RKO (cell line): ENCODE measurements at places on chromosomes 3 and 15.
A peak's percentile ranks its signal among the peaks of the same experiment; 100 is the strongest.

DNA sequence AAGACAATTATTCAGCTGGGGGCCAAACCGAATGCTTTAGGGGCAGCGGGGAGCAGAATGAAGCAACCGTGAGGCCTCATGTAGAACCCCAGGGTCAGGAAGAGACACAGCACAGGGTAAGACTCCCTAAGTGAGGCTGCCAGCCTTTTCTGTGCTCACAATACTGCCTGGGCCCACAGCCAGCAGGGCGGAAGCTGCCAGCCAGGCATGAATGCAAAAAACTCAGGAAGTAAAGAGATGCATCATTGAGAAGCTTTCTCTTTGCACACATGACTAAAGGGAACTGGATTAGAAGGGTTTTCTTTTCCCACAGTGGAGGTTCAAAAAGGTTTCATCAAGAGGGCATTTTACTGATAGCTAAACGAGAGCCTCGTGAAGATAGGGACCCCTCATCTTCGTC, 33.3 kb downstream of the CA12 start:
- DNase-seq: no peak

DNA sequence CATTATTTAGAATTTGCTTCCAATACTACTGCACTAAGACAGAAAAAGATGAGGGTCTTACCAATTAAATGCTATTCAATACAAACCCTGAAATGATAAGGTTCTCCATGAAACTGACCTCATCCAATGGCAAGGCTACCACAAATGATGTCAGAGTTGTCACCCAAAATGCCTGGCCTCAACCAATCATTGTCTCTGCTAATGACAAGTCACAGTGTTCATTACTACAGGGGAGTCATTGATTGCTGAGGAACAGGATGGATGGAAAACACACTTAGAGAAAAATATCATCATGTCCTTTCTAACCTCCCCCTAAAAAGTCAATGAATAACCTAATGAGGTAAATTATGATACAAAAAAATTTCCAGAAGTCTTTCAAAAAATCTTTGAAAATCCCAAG, 91.0 kb downstream of the FOXP1 start:
- DNase-seq: no peak

DNA sequence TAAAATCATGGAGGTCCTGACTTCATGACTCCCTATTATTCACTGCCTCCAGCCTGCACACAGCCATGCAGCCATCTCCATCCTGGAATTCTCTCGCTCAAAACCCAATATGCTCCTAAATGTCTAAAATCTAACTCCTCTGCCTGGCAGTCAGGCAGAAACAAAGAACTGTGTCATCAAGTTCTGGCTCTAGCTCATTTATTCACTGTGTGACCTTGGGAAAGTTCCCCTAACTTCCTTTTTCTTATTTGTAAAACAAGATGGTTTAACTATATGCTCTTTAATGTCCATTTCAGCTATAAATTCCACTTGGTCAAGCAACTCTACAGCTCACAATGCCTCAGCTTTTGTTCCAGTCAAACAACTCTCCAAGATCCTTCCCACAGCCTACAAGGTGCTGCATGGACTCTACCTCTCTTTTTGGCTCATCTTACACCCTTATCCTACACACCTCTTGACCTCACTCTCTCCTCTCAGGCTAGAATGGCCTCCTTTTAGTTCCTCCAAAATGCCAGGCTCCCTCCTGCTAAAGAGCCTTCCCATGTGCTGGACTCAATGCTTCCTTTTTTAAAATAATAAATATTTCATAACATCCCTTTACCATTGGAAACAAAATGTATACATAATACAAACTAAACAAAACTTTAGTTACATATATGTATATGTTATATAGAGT, 16.4 kb downstream of the PIK3CB start:
- no peak for DNase-seq

- peak; percentile 42 for DNase-seq
Measured at GRCh38 chr15:77440378-77440999, 19.8 kb downstream of the HMG20A start.

GRCh38 chr3:46214751-46215352, 6.7 kb upstream of the CCR1 start:
- no peak for DNase-seq

- DNase-seq: peak; percentile 36
Measured at GRCh38 chr15:98077186-98077585, 116.7 kb downstream of the ARRDC4 start.

GRCh38 chr3:30583973-30584372, 22.4 kb upstream of the TGFBR2 start:
- DNase-seq: no peak

DNA sequence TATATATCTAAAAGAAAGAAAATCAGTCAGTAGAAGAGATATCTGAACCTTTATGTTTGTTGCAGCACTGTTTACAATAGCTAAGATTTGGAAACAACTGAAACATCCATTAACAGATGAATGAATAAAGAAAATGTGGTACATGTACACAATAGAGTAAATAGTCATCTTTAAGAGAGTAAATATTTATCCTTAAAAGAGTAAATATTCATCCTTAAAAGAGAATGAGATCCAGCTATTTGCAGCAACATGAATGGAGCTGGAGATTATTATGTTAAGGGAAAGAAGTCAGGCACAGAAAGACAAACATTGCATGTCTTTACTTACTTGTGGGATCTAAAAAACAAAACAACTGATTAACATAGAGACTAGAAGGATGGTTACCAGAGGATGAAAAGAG, 197.0 kb upstream of the CBLB start:
- DNase-seq: no peak

GRCh38 chr15:41989573-41990242, 17.4 kb upstream of the EHD4 start:
- DNase-seq: peak; percentile 70

DNA sequence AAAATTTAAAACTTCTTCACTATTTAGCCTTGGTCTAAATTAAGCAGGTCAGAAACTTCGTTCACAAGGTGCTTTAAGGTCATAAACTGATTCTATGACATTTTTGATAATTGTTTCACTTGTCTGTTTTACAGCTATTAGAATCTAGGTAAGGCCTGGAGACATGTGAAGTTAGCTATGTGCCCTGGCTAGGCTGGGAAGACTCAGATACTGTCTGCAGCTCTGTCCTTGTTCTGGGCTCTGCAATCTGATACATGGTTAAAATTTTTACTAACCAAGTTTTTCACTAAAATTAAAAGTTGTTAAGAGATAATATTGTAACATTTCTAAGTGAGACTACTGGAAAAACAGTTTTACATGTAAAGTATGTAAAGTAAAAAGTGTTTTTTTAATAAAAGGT, 479.6 kb upstream of the EPHA6 start:
- DNase-seq: no peak

GRCh38 chr3:73503781-73504180, 121.0 kb downstream of the PDZRN3 start:
- DNase-seq: no peak

DNA sequence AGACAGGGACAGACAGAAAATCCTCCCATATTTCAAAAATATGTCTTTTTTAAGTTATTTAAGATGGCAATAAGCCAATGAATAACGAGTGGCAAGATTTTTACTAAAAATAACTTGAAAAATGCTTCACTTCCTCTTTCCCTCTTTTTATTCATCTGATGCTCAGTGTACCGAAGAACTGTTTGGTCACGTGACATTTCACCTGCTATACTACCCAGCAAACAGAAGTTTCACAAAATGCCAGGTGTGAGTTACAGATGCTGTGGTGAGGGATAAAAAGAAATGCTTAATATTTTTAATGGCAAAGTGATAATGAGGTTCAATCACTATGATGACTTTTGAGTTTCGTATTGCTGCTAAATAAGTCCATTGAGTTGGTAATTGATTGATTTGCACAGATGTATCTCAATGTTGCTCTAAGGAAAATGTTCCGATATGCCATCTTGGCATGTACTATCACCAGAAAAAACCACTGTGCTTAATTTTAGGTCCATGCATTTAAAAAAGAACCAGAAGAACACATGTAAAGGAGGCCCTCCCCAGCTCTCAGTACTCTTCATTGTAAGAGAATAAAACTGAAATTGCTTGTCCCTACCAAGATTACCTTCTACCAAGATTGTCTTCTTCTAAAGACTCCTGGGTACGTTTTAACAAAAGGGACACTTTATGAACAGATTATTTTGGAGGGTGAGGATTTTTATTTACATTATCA, 26.0 kb upstream of the SEC62 start:
- DNase-seq: no peak

GRCh38 chr3:197468167-197468566, 87.6 kb downstream of the BDH1 start:
- DNase-seq: no peak

- peak; percentile 64 for DNase-seq
Measured at GRCh38 chr3:161314836-161315395, 56.4 kb downstream of the SPTSSB start.

- no peak for DNase-seq
Measured at GRCh38 chr15:37055481-37055880, 44.9 kb downstream of the MEIS2 start.

DNA sequence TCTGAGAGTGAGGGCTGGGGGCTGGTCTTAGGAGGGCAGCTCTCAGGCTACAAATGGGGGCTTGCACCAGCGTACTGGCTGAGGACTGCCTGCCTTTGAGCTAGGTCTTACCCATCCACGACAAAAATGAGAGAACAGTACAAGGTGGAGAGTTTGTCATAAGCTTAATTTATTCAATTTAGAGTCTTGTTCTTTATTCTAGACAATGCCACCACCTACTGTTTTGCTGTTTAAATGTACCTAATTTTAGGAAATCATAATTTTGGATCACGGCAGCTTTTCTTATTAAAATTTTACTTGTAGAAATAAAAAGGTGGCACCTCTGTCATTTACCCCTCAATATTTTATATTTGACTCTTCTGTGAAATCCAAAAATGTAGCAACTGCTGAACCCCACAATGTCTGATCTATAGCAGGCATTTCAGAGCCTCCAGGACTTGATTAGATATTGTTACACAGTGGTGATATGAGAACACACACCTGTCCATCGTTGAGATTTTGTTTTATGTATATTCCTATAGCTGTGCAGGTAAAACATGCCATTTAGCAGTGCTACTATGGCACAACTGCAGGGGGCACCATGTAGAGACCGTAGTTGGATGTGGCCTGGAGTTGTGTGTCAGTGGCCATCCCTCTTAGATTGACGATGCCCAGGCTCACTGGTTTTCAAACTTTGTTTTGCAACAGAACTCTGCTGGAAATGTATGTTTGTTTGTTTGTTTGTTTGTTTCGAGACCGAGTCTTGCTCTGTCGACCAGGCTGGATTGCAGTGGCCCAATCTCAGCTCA, 88.6 kb downstream of the SLCO3A1 start:
- no peak for DNase-seq

DNA sequence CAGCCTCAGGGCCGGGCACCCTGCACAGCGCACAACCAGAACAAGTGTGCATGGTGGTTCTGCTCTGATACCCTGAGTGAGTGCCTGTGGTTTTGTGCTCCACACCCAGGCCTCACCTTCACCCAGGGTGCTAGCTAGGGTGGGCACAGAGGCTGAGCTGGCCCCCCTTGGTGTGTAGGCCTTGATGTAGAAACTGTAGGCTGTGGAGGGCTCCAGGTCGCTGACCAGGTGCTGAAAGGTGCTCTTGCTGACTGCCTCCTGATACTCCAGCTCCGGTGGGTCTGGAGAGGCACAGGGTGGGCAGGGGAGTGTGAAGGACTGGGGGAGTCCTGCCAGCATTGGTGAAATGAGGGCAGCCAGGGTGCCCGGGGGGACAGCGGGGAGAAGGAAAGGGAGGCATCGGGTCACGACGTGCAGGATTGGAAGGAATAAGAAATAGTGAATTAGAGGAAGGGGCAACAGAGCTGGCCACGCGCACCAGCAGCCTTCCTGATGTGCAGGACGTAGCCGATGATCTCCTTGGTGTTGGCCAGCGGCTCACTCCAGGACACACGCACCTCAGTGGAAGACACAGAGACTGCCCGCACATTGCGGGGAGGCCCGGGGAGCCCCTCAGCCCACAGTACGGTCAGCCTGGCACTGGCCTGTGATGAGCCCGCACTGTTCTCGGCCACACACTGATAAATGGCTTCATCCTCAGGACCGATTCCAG, 26.6 kb downstream of the RNU5B-1 start:
- no peak for DNase-seq
